ENCODE measurements at places on chromosomes 12 and 14.

- H3K27ac ChIP-seq: no peak overlapping the region
- no peaks in the 10 kb centered on the region for H3K36me3 ChIP-seq
- peaks cover 10% of the 10 kb centered on the region for H3K4me1 ChIP-seq
- DNase-seq: no peak
- H3K4me3 ChIP-seq: no peak overlapping the region
- no peaks in the 10 kb centered on the region for H3K27me3 ChIP-seq
These were observed 10.8 kb upstream of the KLHL42 start for GRCh38 chr12:27769142-27769673.

DNA sequence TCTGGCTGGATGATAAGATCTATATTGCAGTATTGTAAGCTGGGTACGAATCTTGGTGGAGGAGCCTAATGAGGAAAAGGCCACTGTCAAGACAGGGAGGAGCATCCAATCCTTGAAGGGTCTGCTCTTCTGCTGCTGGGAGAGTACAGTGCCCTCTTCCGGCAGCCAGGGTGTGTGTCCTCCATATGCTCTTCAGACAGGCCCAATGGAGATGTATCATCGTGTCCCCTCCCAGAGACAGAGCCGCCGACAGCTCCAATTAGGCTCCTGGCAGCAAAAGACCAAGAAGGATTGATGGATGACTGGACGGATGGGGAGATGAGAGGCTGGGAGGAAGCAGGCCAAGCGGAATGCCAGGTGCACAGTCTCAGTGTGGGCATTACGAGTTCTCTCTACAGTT lies 51.6 kb upstream of the PIWIL1 start:
- no peaks in the 10 kb centered on the region for H3K27me3 ChIP-seq
- no peak overlapping the region for H3K27ac ChIP-seq
- no peaks in the 10 kb centered on the region for H3K4me1 ChIP-seq

DNA sequence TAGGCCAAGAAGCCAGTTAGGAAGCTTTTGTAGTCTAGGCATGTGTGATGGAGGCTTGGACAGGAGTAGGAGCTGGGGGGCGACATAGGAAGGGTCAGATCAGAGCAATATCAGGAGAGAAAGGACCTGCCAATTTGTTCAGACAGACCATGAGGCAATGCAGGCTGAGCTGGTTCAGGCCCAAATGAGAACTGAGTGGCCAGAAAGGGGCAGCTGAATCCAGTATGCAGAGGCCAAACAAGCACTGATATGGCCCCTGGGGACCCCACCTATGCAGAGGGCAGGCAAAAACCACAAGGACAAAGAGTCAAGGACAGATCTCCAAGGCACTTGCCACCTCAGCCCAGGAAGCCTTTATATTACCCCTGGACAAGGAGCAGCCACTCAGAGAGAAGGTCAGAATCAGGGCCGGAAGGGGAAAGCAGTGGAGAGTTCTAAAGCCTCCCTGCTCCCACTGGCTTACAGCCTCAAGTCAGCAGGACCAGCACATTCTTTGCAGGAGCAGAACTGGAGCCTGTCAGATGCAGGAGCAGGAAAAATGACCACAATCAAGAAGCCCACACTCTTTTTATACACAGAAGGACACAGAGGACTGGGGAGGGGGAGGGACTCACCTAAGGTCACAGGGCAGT lies 37.2 kb downstream of the CLMN start:
- H3K4me1 ChIP-seq: no peaks in the 10 kb centered on the region
- H3K27me3 ChIP-seq: no peaks in the 10 kb centered on the region
- DNase-seq: no peak

DNA sequence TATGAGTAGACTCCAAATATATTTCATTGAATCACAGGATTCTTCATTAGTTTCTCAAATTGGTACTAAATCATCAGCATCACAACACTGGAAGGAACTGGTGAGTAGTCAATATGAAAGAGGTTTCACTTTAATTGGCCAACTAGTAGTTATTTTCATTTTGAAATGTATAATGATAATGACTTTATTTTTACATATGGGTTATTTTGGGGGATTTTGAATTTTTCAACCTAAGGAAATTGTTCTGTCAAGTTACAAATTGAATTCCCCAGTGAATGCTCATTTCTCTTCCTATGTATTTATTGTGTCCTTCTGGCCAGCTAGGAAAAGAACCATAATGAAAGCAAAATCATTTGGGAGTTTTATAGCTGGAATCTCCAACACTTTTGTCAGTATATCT lies 174.2 kb upstream of the ATP2B1 start:
- no peak overlapping the region for H3K4me3 ChIP-seq
- no peaks in the 10 kb centered on the region for H3K27me3 ChIP-seq
- H3K27ac ChIP-seq: no peak overlapping the region
- DNase-seq: no peak

- H3K4me3 ChIP-seq: no peak overlapping the region
- H3K36me3 ChIP-seq: no peaks in the 10 kb centered on the region
- no peak overlapping the region for H3K27ac ChIP-seq
- DNase-seq: no peak
These were observed 106.5 kb downstream of the TMEM117 start for GRCh38 chr12:43942379-43942778.

Measured in HCT116 (cell line).